ENCODE measurements at places on chromosomes 3 and 15.

- peak; percentile 72 for DNase-seq
Measured at GRCh38 chr3:108477511-108478147, 32.8 kb downstream of the MYH15 start.

GRCh38 chr3:70647823-70648222 lies 335.4 kb upstream of the MDFIC2 start:
- no peak for DNase-seq

DNA sequence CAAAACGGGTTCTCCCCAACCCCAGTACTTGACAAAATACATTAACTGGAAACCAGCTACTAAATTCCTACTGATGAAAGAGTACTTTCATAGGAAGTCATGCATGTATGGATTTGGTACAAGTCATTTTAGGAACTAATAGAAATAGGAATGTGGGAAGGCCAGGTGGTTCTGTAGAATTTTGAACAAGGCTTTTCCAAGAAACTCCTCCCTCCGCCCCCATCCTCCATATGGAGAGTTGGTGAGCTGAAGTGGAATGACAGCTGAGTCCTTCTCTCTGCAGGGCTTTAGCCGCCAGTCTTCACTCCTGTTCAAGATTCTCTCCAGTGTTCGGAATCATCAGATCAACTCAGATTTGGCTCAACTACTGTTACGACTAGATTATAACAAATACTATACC lies 33.2 kb downstream of the TUBGCP4 start:
- DNase-seq = no peak

DNA sequence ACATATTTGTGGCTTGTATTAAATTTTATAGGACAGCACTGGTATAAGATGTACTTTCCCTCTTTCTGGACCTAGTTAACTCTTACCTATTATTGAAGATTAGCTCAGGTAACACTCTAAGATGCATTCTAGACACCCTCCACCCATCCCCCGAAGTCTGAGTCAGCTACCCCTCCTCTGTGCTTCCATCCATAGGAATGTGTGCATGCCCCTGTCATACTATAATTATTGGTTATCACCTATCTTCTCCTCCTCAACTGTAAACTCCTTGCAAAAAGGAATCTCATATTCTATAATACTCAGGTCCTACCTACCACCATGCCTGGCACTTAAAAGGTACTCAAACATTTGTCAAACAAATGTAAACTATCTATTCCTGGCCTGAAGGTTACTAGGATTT lies 3.0 kb downstream of the PEAK1 start:
- no peak for DNase-seq

GRCh38 chr15:89383365-89384175 lies 48.9 kb upstream of the POLG start:
- no peak for DNase-seq

- DNase-seq = no peak
Measured at GRCh38 chr15:49190586-49190985, 20.5 kb downstream of the GALK2 start.

DNA sequence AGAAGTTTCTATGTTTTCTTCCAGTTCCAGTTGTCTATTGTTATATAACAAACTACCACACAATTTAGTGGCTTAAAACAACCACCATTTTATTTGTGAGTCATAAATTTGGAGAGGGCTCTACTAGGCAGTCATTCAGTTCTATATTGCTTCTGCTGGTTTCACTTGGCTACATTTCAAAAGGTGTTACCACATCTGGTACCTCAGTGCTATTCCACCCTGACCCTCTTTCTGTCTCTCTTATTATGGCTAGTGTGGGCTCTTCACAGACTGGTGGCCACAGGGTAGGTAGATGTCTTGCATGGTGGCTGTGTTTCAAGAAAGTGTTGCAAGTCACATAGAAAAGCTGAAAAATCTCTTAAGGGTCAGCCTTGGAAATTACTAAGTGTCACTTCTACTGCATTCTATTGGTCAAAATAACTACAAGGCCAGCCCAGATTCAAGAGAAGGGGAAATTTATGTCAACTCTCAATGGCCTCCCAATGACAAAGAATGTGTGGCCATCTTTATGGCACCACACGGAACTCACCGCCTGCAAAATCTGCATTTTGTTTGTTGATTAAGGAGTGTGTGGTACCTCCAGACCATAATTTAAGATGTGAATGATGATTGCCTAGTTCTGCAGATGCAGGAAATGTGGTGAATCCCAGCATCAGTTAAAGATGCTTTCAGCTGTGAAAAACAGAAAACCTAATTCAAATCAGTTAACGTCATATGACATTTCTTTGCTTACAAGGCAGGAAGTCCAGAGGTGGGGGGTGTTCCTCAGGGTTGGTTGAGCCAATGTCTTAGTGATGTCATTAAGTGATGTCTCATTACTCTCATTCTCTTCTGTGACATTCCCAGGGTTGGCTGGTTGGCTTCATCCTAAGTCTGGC lies 105.8 kb upstream of the RASGRP1 start:
- peak; percentile 79 for DNase-seq

DNA sequence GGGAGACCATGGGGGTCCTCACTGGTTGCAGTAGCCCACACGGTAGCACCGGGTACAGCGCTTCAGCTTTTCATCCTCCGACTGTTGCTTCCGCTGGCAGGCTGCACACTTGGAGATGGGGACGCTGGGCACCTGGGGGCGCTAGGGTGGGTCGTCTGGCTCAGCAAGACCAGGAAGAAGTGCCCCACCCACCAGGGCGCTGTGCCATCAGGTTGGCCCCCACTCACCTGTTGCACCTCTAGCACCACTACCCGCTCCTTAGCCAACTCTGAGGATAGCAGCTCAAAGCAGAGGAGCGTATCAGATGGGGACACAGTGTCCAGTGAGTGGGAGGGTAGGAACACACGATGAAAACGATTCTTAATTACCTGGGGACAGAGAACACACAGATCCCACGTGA lies 7.7 kb upstream of the QARS1 start:
- no peak for DNase-seq

- no peak for DNase-seq
Measured at GRCh38 chr15:38071211-38071972, 137.0 kb downstream of the TMCO5A start.

DNA sequence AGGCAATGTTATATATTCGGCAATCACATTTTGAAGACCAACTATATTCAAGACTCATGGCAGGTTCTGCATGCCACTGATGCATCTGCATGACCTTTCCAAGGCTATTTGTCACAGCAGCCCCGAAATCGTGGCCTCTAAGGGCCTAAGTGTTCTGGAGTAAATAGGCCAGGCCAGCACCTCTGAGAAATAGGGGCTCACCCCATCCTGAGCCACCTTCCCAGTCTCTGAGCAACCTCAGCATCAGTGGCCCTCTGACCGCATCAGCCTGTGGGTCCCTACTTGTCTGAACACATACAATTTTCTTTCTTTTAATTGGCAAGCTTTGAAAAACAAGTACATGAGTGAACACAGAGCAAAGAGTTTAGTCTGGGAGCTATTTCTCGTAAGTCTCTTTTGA lies 45.9 kb upstream of the THBS1 start:
- DNase-seq = no peak

DNA sequence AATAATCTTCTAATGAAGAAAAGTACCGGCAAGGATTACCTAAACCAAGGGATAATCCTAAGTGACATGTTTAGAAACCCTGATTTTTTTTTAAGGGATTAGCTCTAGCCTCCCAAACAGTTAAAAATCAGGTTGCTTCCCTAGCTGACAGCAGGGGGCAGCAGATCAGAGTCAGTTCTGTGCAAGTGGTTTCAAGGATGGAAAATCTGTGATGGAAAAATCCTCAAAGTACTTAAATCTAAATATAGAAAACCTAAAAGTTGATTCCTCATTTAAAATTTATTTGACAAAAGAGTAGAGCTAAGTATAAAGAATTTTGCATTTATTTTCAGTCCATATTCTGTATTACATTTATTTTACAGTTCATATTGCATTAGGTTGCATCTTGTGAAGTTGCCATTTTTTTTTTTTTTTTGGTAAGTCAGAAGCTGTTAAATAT lies 107.6 kb downstream of the PEX5L start:
- DNase-seq = peak; percentile 38

DNA sequence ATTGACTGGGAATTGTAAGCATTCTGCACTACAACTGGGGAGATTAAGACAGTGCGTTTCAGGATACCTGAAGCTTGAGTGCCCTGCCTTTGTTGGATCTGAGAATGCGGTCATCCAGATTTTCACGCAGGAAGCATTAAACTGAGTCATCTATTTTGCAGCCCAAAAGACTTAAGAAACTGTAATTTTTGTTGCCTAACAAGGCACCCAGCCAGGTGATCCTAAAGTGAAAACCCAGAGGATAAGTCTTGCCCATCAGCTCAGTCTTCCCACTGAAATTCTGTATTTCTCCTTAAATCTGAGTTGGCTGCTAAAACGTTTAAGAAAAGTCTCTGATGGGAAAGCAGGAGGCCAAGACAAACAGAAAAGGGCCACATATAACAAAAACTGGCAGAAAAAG lies 242.5 kb upstream of the TMCO5A start:
- DNase-seq = no peak

GRCh38 chr15:84658788-84659411 lies 901 bp upstream of the NMB start:
- no peak for DNase-seq

DNA sequence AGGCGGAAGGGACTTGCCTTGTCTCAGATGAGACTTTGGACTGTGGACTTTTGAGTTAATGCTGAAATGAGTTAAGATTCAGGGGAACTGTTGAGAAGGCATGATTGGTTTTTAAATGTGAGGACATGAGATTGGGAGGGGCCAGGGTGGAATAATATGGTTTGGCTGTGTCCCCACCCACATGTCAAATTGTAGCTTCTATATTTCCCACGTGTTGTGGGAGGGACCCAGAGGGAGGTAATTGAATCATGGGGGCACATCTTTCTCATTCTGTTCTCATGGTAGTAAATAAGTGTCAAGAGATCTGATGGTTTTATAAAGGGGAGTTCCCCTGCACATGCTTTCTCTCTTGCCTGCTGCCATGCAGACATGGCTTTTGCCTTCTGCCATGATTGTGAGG lies 89.2 kb downstream of the CGGBP1 start:
- DNase-seq = no peak

DNA sequence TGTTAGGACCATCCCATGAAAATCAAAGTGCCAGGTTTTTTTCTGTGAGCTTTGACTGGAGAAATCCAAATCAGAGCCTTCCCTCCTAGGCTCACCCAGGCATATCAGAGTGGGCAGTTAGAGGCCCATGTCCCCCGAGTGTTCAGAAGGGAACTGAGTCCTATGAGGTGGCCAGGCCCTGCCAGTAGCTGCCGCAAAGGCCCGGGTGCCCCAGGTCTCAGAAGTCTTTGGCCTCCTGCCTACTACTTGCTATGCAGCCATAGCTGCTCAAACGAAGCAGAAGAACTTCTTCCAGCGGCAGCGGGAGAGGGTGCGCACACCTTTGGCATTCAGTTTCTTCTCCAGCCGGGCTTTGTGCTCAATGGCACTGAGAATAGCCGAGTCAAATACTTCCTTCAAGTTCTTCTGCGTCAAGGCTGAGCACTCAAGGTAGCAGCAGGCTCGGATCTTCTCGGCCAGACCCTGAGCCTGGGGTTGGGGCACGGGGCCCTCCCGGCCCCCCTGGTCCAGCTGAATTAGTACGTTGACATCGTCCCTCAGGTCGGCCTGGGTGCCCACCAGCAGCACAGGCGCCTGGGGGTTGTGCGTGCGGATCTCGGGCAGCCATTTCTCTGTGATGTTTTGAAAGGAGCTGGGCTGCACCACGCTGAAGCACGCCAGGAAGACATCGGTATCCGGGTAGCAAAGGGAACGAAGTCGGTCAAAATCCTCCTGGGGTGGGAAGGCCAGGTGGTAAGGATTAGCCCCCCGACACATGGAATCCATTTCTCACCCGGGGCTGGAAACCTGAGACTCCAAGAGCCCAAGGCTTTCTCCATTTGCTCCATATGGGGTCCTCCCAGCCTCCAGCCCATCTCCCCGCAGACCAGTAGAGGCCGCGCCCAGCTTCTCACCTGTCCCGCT lies 992 bp downstream of the RHOV start:
- no peak for DNase-seq

DNA sequence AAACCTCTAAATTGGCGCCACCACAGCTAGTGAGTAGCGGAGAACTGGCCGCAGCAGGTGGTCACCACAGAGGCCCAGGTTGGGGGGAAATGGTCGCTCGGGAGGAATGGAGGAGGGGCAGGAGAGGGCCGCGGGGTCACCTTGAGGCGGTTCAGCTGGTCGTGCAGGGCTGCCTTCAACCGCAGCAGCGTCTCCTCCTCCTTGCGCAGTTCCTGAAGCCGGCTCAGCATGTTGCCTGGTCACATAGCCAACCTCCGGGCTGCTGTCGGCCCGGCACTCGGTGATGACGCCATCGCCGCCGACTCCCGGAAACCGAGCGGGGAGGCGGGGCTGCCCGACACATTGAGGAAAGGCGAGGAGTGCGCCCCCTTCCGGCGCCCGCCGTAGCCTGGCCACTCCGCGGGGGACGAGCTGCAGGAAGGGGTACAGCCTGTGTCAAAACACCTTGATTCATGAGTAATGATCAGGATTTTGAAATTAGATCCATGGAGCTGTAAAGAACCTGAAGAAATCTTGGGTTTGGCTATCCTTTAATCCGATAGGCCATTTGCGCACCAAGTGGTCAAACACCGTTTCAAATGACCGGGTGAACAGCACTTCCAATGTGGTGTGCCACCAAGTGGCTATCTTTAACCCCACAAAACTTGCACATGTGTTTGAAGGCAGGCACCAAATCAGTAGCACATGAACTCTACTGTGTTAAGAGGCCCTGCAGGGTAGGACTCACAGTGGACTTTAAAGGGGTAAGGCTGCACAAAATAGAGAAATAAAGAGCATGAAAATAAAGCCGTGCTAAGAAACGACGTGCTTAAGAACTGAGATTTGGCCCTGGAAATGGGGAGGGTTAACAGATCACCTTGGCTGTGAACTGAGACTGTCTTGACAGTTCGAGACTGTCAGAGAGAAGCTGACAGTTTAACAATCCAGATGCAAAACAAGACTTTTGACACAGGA lies at the start of gene SNAPC5:
SNAPC5 (minus strand) TSS at position 261 of the 954 bp plus-strand sequence; CDS start at position 230, 31 bp downstream.
- peak; percentile 98 for DNase-seq

DNA sequence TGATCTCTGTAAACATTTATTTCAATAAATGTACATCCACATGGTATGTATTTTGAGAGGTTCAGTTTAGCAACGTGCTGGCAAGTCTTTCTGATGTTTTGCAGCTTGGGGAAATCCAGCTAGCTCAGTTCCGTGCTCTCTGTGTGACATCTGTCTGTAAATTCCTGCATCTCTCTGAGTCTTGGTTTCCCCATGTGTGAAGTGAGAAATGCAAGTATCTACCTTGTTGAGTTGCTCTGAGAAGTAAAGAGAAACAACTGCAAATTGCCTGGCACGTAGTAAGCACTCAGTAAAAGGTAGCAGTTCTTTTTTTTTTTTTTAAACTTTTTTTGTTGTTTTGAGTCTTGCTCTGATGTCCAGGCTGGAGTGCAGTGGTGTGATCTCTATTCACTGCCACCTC lies 30.2 kb upstream of the MORF4L1 start:
- DNase-seq = no peak

GRCh38 chr15:98408231-98408630 lies 240.1 kb upstream of the IGF1R start:
- DNase-seq = no peak

All from CD4-positive, alpha-beta T cell treated with Interleukin-17A for 4 hours (primary cell).